ENCODE measurements at places on chromosomes 7 and 10.

GRCh38 chr10:122504610-122504950 lies 43.2 kb downstream of the HTRA1 start:
- DNase-seq, result no peak

- DNase-seq, result no peak
These were observed 94.4 kb downstream of the ITIH5 start for GRCh38 chr10:7572391-7572790.

DNA sequence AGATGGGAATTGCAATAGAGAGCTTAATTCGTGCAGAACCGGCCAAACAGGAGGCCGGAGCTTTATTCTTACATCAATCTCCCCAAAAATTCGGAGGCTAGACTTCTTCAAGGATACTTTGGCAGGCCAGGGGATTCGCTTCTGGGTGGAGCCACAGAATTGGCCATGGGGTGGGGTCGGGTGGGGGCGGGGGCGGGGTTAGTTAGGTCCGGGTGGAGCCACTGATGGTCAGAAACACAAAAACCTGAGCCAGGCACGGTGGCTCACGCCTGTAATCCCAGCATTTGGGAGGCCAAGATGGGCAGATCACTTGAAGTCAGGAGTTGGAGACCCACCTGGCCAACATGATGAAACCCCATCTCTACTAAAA lies 87.5 kb downstream of the SEPTIN14 start:
- no peak for DNase-seq

DNA sequence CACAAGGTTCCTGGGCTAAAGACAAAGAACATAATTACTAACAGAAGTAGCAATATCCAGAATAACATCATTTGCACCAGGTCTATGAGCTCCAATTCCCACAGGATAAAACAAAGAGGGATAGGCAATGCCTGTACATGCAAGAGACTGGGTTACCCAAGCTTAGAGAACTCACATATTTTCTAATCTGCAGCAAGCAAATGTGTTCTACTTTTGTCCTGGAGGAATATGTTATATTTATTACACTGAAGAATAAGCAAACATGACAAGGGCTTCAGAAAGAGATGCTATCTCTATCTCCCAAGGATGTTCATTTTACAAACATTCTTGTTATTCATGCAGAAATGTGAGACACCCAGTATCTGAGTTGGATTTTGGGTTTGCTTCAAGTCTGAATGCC lies 118.6 kb downstream of the MDFIC start:
- no peak for DNase-seq

Measured in stimulated activated CD4-positive, alpha-beta T cell treated with anti-CD3 and anti-CD28 coated beads, Interleukin-1b, Interleukin-23, amount 100 ng/mL, for 1 hour (primary cell).